Fibroblast of skin of right biceps (primary cell): ENCODE measurements at places on chromosomes 11 and 22.
A peak's percentile ranks its signal among the peaks of the same experiment; 100 is the strongest.

DNA sequence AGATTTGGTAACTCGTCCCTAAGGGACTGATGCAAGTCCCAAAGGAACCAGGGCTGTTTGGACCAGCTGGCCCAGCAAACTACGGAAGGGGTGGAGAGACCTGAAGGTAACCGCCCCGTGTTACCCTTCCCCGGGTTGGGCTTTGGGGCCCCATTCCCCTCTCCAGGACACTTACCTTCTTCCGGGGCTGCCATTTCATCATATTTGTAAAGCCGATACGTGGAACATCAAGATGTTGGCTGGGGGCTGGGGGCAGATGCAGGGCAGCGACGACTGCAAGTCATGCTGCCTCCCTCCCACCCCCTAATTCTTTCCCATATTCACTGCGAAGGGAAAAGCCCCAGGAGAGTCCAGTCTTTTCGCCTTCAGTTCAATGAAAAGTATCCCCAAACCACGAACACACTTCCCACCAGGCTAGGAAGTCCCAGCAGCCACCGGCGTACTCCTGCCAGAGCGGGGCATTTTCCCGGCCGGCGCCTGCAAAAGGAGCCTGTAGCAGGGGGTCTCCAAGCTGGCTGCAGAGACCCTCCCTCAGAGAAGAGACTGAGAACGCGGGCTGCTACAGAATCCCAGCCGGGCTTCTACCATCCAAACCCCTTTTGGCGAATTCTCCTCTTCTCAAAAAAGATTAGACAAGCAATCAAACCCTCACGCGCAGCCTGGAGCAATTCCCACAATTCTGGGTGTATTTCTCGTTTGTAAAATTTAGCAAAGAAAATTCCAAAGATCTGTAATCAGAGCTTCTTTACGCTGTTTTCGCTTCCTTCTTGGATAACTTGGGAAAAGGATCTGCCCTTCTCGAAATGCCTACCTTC is 236.7 kb downstream of the TTC28 start:
- peak; percentile 61 for DNase-seq

GRCh38 chr11:113623114-113623513 is 83.0 kb downstream of the TMPRSS5 start:
- DNase-seq: peak; percentile 47

DNA sequence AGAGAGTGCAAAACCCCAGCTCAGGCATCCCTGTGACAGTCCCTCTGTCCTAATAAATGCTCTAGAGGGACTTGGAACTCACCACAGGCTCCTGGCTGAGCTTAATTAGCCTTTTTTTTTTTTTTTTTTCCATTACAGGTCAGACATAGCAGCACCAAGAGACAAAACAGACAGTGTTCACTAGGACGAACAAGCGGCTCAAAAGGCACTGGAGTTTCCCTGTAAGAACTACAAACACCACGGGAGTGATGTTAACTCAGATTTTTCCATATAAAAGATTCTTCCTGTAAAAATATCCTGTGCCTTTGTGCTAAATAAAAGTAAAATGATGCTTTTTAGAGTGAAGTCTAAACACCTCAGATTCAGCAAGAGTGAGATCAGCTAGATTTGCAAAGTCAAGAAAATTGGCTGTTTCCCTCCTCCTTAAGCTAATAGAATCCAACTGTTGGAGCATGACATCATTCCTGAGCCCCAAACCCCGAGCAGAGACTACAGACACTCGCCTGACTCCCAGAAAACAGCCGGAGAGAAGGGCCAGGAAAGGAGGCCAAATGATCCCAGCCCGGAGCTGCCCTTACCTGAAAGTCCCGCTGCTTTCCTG is 101.0 kb upstream of the AKIP1 start:
- peak; percentile 48 for DNase-seq

DNA sequence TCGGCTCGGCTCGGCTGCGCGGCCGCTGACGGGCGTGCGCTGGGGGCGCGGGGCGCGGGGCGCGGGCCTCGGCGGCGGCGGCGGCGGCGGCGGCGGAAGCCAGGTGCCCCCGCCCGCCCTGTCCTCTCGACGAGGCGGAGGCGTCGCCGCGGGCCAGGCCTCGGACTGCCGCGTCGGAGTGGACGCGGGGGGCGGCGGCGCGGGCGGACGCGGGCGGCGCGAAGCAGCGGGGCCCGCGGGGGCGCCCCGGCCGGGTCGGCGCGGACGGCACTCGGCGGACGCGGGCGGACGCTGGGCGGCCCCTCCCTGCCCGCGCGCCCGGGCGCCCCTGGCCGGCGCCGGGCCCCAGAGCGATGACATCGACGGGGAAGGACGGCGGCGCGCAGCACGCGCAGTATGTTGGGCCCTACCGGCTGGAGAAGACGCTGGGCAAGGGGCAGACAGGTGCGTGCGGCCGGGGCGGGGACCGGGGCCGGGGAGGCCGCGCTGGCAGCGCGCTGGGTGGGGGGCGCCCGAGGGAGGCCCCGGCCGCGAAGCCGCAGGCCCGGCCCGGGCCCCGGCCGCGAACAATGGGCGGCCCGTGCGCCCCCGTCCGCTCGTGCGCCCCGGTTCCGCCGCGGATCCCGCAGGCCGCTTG is at the start of gene BRSK2:
TSS of gene BRSK2 (plus strand) at position 3 of the 637 bp plus-strand sequence. CDS start at position 354, 351 bp downstream.
- no peak for DNase-seq

DNA sequence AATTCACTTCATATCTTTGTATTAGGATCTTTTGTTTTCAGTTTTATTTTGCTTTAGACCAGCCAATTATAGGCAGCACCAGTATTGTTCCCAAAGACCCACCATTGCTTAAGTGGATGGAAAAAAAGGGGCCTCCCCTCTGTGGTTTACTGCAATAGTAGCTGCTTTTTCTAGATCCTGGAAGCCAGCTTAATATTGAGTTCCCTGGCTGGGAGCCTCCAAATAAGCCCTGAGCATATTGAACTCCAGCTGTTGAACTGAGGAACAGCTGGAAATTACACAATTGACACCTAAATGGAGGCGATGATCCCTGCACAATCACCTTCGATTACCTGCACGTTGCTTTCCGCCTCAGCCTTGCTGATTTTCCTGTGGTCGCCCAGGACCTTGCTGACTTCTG is 576.0 kb downstream of the SOX6 start:
- DNase-seq: no peak
